H4 (cell line): ENCODE measurements at places on chromosomes 5 and 9.

- no peak for DNase-seq
These were observed 179.8 kb upstream of the PLPPR1 start for GRCh38 chr9:100848726-100849125.

DNA sequence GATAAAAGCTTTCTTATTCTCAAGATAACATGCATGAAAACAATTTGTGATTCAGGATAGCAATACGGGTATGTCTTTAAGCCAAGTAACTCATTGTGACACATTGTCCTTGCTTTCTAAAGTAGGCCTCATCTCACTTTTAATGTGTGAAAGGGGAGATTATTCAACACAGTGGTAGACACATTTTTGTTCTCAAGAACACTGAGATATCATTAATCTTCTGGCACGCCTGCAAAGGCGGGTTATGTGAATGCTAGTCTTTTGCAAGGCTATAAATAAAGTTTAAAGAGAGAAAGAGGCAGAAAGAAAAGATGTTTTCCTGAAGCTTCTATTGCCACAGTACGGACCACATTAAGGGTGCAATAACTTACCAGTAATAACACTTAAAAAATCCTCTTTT, 181.8 kb upstream of the MEF2C start:
- DNase-seq = no peak

- DNase-seq = no peak
These were observed 44.0 kb upstream of the SLC25A51 start for GRCh38 chr9:37947977-37948376.

DNA sequence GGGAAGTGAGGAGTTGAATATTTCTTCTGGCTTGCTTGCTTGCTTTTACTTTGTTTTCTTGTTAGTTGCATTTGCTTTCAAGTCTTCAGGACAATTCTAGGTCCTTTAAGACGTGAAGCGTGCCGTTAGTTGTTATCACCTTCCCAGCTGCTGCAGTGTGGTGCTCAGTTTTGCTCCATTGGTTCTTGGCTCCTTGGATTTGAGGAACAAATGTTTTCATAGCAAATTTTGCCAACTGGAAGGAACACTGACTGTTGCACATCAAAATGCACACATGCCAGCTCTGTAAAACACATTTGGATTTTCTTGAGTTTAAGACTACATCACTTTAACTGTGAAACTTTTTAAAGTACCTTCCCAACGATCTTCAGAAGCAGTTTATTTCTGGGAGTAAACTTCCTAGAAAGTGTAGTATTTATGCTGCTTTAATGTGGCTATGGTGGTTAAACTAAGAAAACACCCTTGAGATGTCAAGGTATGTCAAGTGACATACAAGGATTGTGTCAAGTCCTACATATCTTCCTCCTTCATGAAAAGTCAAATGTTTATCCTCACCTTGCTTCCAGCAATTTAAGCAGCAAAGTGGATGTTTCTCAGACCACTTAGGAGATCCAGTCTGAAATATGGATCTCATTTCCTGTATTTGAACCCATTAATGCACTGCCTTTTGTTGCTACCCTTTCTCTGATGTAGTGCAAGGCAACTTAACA, 24.9 kb downstream of the MOCS2 start:
- DNase-seq = no peak

DNA sequence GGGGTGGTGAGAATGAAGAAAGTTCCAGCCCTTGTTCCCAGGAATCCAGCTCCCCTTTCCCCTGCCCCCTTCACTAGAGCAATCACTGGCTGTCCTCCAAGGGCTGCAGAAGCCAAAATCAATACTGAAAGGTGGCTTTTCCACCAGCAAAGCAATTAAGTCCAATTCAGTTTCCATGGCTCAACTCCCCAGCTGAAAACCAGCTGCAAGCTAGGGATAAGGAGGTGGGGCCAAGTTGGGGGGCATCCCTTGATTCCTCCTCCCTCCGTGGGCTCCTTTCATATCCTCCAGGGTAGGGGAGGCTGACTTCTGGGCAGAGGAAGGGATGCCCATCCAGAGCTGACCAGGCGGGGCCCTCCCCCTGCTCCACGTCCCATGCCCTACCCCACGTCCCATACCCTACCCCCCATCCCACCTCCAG, 22.7 kb downstream of the CAMK2A start:
- no peak for DNase-seq

DNA sequence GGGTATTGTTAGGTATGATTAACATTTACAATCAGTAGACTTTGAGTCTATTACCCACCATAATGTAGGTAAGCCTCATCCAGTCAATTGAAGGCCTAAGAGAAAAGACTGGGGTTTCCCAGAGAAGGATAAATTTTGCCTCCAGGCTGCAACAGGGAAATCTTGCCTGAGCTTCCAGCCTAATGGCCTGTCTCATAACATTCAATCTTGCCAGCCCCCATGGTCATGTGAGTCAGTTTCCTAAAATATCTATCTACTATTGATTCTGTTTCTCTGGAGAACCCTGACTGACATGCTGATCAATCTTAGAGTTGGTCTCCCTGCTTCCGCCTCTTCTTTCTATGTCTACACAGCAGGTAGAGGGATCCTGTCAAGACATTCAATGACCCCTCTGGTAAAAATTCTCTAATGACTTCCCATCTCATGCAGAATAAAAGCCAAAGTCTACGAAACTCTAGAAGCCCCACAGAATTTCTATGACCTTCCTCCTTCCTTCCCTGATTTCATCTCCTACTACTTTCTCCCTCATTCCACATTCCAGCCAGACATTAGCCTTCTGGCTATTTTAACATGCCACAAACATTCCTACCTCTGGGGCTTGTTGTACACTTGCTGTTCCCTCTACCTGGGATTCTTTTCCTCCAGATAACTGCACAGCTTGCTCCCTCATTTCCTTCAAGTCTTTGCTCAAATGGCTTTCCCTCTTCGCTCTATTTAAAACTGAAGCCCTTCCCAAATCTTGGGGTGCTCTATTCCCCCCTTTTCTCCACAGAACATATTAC, 60.2 kb downstream of the FBXW11 start:
- no peak for DNase-seq

DNA sequence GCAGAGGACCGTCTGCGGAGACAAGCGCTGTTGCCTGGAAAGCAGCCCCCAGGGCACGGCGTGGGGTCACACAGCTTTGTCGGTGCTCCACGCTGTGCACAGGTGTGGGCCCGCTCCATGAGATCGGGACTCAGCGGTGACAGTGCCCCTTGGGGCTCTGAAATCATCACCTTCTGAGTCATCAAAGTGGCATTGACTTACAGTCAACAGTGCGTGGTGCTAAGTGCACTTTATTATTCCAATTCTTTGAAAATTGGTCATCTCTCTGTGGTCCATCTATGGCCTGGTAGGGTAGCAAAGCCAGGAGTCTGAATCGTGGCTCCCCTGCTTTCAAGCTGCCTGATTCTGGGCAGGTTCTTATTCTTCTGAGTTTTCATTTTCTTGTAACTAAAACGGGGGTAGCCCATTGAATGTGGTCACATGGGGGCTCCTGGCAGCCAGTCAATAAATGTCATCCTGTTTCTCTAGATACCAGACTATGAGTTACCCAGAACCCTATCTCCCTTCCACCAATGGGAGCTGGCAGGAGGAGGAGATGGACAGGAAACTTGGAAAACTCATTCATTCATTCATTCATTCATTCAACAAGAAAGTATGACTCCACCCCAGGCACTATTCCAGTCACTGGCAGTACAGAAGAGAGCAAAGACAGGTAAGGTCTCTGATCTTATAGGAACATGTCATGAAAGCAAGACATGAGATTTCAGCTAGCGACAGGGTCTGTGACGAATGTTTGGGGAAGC, 20.3 kb upstream of the UNC5A start:
- DNase-seq = no peak

- DNase-seq = peak; percentile 36
These were observed 3.6 kb downstream of the HMGCS1 start for GRCh38 chr5:43309637-43310036.

GRCh38 chr5:126941403-126941802, 89.0 kb downstream of the MARCHF3 start:
- no peak for DNase-seq

- no peak for DNase-seq
These were observed 333.1 kb downstream of the ASTN2 start for GRCh38 chr9:117081641-117082317.

DNA sequence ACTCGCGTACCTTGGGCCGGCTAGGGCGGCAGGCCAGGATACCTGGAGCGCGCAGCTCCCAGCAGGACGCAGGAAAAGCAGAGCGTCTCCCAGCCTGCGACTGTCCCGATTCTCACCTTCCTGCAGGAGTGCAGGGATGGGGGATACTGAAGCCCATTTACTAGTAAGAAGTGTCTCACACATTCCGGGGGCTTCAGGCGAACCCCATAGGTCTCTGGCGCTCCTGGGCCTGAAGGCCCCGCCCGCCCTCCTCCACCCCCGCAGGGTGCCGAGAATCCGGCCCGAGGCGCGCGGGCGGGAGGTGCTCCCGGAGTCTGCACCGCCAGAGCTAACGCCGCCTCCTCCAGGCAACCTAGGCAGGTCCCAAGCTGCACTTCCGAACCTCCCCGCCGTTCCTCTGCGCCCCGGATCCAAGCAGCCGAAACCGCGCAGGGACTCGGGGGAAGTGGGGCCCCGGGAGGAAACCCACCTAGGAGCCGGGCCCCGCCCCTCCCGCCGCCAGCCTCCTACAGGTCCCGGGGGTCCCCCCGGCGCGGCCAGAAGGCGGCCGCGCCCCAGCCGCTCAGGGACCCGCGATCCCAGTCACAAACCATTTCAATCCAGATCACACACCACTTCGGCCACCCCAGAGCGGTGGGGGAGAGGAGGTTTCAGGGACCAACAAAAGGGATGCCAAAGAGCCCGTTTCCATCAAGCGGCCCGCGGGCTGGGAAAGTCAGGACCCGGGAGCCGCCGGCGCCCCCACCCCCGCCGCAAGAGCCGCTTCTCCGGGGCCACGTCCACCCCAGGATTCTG, 1.2 kb downstream of the ROR2 start:
- DNase-seq = peak; percentile 33

- DNase-seq = no peak
These were observed 33.3 kb upstream of the TMEM250 start for GRCh38 chr9:136151848-136152542.

- DNase-seq = no peak
These were observed 70.8 kb upstream of the EGFLAM start for GRCh38 chr5:38187532-38187931.
